Heart right ventricle (tissue), 16 donors: ENCODE measurements at places on chromosomes 4 and X. TPM values are rescaled to one million over a fixed set of nuclear protein-coding genes. Genes with fewer than 3 reads are reported as not detected.

Gene NXF2B
- not detected for total RNA-seq

Gene TLR3
- 3.3 TPM for total RNA-seq

Gene ARHGAP10
- total RNA-seq, result 71.1 TPM

Gene CNKSR2
- 0.25 TPM for total RNA-seq

Gene FOXR2
- total RNA-seq, result not detected

Gene SYP
- total RNA-seq, result 1.8 TPM

Gene SERPINA7
- total RNA-seq, result not detected

Gene EMCN
- 41.3 TPM for total RNA-seq

Gene AKAP14
- total RNA-seq, result not detected
